ENCODE measurements at places on chromosomes 12 and 14. TPM values are rescaled to one million over a fixed set of nuclear protein-coding genes. Genes with fewer than 3 reads are reported as not detected.

Gene PRH2
- not detected for total RNA-seq

Gene REP15
- total RNA-seq = 1.7 TPM

Gene TOMM20L
- total RNA-seq = not detected

Gene KCNK10
- total RNA-seq = 0.33 TPM

Gene ZNF385A
- 8.4 TPM for total RNA-seq

Gene MYH6
- not detected for total RNA-seq

Gene GLT8D2
- 17.1 TPM for total RNA-seq

Gene KIF5A
- total RNA-seq = 3.6 TPM

Gene OVCH1
- total RNA-seq = 0.36 TPM

Gene KRT86
- not detected for total RNA-seq

Gene EXOC3L4
- 0.36 TPM for total RNA-seq

Gene SLC17A8
- total RNA-seq = not detected

Gene PTPRR
- 4.2 TPM for total RNA-seq

Gene KRT6C
- total RNA-seq = not detected

Gene PMCH
- not detected for total RNA-seq

Gene CCDC175
- total RNA-seq = not detected

Gene SAMD15
- 0.27 TPM for total RNA-seq

Gene FGF23
- total RNA-seq = not detected

Gene DAO
- total RNA-seq = not detected

Gene NEMF
- total RNA-seq = 121 TPM

Gene GDF3
- not detected for total RNA-seq

Gene B4GALNT1
- 0.99 TPM for total RNA-seq

Gene STYK1
- total RNA-seq = not detected

Gene GPN3
- total RNA-seq = 22.8 TPM

Data from sigmoid colon (tissue), 7 donors.